Activated CD8-positive, alpha-beta memory T cell treated with anti-CD3 and anti-CD28 coated beads for 24 hours (primary cell): ENCODE measurements at places on chromosomes 11 and 22.

- DNase-seq, result no peak
These were observed 38.4 kb downstream of the GRK3 start for GRCh38 chr22:25602916-25603315.

DNA sequence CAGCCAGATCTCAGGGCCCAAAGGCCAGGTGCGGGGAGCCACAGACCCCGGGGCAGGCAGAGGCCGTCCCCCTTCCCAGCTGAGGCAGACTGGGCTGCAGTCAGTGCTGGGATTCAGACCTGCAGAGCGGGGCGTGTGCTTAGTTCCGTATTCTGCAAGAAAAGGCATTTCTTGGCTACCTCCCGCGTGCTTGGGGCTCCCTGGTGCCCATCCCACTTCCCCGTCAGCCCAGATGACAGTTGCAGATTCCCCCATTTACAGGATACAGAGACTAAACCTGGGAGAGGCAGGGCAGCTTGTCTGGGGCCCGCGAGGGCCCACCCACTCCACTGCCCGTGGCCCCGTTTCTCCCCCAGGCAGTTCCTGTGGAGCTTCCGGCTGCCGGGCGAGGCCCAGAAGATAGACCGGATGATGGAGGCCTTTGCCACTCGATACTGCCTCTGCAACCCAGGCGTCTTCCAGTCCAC is 18.3 kb downstream of the CYTH4 start:
- DNase-seq, result peak; percentile 84

GRCh38 chr11:16841984-16842383 is 103.5 kb downstream of the C11orf58 start:
- no peak for DNase-seq

GRCh38 chr11:66595245-66595904 is 2.4 kb downstream of the CCS start:
- DNase-seq, result no peak

DNA sequence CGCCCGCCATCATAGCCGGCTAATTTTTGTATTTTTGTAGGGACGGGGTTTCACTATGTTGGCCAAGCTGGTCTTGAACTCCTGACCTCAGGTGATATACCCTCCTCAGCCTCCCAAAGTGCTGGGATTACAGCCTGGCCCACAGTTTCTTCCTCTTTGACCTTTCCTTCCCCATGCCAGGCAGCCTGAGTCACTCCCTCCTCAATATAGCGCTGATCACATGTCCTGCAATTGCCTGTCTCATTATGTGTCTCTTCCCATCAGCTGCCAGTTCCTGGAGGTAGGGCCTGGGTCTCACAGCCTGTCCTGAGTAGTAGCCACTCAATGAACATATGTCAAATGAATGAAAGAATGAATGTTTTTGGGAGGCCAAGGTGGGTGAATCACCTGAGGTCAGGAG is 43.0 kb upstream of the CCDC134 start:
- no peak for DNase-seq

DNA sequence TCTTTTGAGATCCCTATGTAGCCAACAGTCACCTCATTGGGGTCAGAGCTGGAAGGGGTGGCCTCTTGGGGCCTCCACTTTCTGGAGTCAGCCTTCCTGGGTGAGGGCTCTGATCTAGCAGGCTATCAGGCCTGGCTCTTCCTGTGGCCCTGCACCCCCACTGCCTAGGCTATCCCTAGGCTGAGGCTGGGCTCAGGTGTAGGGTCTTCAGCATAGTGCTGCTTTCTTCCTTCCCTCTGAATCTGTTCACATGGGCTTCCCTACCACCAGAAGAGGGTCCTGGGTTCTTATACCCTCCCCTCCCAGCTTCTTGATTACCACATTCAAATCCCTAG is 456 bp upstream of the SPI1 start:
- no peak for DNase-seq

GRCh38 chr11:66842501-66842895 is 743 bp upstream of the RCE1 start:
- DNase-seq, result peak; percentile 60

DNA sequence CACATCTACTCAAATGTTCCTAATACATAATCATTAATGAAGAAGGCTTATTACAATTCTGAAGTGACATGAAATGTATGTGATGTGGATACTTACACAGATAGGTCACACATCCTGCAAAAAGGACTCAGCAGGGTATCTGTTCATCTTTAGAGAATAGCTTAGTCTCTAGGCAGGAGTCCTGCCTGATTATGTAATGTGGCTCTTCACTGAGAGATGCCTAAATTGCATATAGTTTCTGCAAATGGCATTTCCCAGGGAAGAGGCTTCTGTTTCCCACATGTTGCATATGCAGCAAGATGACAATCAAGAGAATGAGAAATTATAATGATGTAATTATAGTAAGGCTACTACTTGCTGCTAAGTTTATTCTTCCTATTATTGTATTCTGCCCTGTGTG is 58.8 kb upstream of the SLC36A4 start:
- no peak for DNase-seq

- no peak for DNase-seq
These were observed 21.2 kb downstream of the DAGLA start for GRCh38 chr11:61701242-61701886.

DNA sequence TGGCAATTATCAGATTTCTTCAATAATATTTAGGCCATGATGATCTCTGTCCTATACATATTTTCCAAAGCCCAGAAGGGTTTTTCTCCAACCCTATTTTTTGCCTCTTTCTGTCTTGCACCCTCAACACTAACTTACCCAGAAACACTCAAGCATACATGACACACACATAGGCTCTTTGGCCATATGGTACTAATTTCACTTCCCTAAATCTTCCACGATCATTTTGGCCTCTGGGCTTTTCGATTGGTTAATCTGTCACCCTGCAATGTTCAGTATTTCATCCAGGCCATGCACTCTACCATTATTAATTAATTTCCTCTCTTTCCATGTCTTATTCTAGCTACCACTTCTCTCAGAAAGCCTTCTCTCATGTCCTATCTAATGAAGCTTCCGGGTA is 59.8 kb downstream of the LUZP2 start:
- no peak for DNase-seq

DNA sequence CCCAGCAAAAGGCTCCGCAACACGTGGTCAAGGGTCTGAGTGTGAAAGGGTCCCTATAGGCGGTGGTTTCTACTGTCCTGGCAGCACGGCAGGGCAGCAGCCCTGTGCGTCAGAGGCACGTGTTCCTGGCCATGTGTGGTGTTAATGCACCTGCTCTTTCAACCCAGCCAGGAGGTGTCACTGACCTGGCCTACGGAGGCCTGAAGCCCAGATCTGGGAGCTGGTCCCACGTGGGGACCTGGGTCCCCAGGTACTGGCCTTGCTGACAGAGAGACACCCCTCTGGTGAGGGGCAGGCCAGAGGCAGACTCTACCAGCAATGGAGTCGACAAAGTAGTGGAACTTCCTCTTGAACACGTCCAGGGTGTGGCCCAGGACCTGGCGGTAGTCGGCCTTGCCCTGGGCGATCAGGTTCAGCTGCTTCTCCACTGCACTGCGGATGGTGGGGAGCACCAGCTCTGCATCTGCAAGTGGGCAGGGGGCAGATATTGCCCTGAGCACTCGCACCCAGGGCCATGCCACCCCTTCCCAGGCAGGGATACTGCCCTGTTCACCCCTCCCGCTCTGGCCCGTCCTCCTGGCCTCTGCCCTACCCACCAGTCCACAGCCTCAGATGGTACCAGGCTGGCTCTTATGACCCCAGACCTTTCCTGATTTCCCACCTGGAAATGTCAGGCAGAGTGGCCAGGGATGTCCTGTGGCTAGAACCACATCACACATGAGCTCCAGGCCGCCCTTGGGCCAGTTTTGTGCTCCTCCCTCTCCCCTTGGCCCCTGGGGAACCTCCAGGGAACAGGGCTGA is 6.8 kb upstream of the PPM1F start:
- no peak for DNase-seq

GRCh38 chr11:94638301-94638901 is 71.2 kb downstream of the PIWIL4 start:
- DNase-seq, result no peak

DNA sequence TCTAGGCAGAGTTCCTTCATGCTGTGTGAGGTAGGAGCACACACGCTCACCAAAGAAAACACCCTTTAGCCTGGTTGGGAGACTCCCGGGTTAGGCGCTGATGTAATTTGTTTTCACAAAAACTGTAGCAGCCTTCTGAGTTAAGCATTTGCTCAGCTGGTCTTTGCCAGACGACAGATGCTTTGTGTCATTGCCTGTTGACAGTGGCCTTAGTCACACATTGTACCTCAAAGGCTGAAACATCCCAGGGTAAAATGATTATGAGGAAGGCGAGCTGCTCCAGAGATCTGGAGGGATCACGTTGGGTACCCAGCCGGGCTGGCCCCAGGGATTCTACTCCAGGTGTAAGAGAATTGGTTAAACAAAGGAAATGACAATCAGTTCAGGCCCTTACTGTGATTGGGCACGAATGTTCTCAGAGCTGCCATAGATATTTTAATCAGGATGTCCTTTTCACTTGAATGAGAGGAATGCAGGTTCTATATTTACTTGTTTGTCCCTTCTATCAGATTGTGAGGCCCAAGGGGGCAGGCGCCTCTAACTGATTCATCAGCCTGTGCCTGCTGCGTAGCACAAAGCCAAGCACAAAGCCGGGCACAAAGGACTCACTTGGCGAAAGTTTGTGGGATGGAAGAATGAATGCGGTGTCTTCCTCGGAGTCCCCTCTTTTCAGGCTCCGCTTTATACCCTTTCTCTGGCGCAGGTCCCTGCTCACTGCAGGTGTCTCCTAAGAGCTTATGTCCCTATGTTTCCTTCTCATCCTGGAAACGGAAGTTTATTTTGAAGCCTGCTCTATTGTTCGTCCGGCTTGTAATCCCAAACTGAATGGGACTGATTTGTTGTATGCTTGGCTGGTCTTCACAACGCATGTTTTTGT is 47.1 kb downstream of the ADM start:
- DNase-seq, result no peak

GRCh38 chr11:11787305-11788062 is 54.3 kb upstream of the USP47 start:
- DNase-seq, result peak; percentile 84

DNA sequence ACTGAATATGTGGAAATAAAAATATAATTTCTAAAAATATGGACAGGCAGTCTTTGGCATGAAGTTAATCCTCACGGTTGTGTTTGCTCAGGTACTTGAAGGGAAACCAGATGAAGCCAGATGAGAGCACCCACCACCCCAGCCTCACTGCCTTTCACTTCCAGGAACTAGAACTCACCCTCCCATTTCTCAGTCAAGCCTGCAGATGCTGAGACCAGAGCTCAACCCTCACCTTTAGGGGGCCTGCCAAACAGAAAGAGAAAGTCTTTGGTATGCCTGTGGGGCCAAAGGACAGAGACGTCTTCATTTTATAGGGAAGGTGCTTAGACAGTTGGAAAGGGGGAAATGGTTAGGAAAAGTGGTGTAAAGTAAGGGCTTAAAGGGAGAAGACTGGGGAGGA is 252.8 kb upstream of the PLET1 start:
- no peak for DNase-seq

DNA sequence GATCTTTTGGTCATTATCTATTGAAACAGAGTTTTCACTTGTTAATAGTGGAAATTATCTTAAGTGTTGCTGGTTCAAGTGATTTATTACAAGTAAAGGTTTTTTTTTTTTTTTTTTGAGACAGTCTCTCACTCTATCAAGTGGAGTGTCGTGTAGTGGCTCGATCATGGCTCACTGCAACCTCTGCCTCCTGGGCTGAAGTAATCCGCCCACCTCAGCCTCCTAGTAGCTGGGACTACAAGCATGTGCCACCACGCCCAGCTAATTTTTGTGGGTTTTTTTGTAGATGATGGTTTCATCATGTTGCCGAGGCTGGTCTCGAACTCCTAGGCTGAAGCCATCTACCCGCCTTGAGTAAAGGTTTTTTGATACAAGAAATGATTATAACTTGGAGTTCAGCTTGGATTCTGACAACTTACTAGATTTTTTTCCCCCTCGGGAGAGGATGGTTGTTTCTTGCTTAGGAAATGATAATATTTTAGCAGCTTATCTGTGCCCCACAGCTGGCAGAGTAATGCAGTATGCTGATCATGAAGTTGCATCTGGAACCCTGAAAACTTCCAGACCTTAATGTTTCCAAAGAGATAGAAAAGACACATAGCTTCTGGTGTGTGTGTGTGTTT is 68.9 kb downstream of the MTMR3 start:
- no peak for DNase-seq

DNA sequence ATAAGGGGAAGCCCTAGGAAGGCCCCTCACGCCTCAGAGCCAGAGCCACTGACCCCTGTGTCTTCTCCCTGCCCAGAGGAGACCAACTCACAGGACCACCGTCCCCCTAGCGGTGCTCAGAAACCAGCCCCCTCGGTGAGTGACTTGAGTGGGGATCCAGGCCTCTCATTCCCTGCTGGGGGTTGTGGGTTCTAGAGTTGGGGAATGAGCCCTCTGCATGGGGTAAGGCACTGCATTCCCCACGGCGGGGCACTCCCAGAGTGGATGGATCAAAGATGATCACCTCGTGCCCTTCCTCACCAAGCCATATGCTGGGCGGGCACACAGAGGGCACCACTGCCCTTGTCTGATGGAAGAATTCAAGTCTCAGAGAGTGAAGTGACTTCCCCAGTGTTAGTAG is 39.7 kb downstream of the ZC3H7B start:
- DNase-seq, result no peak

DNA sequence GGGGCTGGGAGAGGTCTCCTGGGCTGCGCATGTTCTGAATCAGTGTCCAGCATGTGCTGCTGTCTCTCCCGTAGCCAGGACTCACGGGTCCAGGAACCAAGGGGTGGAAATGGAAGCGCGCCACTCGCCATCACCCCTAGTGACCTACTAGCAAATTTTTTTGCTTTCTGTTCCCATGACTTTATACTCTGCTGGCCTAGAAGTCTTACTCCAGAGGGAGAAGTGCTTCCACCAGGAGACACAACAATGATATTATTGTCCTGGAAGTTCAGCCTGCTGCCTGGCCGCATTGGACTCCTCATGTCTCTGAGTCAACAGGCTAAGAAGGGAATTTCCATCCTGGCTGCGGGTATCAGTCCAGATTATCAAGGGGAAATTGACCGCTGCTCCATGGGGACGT is 729.7 kb downstream of the BRD1 start:
- DNase-seq, result no peak

DNA sequence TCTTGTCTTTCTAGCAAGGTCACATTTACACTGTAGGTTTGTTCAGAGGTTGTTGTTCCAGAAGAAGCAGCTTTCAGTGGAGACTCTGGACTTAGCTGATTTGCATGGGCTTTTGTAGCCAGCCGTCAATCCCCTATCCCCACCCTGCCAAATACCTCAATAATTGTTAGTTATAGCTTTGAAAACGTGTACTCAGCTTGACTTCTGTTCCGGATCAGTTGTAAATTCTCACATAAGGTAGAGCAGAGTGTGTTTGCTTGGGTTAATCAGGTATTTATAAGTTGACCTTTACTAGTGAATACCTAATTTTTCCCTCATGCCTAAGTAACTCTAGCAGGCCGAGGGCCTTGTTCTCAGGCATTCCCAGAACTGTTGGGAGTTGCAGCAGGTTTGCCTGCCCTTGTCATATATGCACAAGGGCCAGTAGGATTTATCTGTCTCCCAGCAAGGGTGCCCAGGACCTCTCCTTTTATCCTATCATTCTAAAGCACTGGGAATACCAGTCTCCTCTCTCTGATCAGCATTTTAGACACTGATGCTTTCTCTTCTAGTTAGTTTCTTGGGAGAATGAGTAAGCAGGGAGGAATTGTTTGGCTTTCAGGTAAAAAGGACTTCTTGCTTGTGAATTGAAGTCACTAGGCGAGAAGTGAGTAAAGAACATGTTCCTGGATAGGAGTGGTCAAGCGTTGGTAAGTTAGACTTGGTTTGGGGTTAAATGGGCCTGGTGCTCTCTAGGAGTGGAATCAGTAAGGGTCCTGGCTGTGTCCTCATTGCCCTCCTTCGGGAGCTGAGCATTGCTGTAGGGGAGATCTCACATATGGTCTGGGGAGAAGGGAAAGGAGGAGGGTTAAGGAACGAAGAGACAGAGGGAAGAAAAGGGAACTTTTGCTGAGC is 22.1 kb downstream of the STIM1 start:
- DNase-seq, result no peak
